Ovary (tissue), 10 donors: ENCODE measurements at places on chromosomes 5 and 9. TPM values are rescaled to one million over a fixed set of nuclear protein-coding genes. Genes with fewer than 3 reads are reported as not detected.

Gene TLR4
- total RNA-seq, result 4.1 TPM

Gene ENG
- 265 TPM for total RNA-seq

Gene NUP214
- 35.2 TPM for total RNA-seq

Gene SLC25A25
- 24.1 TPM for total RNA-seq

DNA sequence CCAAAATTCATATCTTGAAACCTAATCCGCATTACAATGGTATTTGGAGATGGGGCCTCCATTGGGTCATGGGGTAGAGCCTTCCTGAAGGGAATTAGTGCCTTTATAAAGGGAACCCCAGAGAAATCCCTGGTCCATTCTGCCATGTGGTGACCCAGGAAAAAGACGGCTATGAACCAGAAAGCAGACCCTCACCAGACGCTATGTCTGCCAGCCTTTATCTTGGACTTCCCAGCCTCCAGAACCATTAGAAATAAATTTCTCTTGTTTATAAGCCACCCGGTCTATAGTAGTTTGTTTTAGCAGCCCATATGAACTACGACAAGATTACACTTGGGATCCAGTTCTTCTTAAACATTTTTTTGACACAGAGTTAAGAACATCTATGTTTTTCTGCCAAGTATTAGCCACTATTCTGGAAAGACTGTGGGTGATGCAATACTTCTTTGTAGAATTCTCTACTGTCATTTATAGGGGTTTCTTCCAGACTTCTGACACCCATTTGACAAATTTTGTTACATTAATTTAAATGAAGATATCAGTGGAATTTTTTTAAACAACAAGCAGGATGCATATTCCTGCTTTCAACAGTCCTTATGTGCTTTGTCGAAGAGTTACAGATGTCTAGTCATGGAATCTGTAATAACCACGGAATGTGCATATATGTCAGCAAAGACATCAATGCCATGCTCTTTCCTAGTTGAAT is 572.4 kb downstream of the NR2F1-AS1 start:
- H3K36me3 ChIP-seq, result no peaks in the 10 kb centered on the region
- H3K27ac ChIP-seq, result no peak overlapping the region
- no peak overlapping the region for H3K4me3 ChIP-seq
- no peaks in the 10 kb centered on the region for H3K4me1 ChIP-seq
- DNase-seq, result no peak

DNA sequence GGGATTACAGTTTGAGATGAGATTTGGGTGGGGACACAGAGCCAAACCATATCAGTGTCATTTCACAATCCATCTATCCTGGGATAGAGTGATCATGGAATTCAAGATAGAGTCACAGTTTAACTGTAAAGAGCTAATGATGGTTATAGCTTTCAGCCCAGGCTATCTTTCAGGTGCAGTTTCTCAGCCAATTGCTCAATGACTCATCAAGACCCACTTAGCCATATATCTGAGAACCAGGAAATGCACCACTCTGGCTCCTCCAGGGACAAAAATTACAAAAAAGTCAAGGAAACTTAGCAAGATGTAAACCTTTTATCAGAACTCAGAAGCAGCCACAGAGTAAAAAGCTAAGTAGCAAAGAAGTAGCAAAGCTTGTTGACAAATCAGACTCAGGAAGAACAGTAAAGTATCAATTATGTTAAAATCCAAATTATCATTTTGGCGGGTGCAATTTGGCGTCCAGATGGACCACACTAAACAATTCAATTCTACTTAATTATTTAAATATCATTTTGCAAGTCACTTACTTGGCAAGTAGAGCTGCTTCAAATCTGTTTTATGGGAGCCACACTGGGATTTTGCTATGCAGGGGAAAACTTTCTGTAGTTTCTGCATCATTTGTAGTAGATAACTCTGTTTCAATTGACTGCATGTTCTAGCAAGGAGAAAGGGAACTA is 169.4 kb downstream of the TLE1 start:
- no peak overlapping the region for H3K27ac ChIP-seq
- no peaks in the 10 kb centered on the region for H3K36me3 ChIP-seq
- no peak overlapping the region for H3K4me3 ChIP-seq
- no peak for DNase-seq

GRCh38 chr5:111746791-111747190 is 10.2 kb downstream of the NREP start:
- no peak overlapping the region for H3K4me3 ChIP-seq
- no peak overlapping the region for H3K27ac ChIP-seq
- H3K36me3 ChIP-seq, result no peaks in the 10 kb centered on the region
- H3K4me1 ChIP-seq, result peaks cover 2% of the 10 kb centered on the region

GRCh38 chr5:136375920-136376319 is 10.6 kb upstream of the TRPC7 start:
- DNase-seq, result no peak
- no peak overlapping the region for H3K27ac ChIP-seq
- no peaks in the 10 kb centered on the region for H3K27me3 ChIP-seq

- H3K36me3 ChIP-seq, result no peaks in the 10 kb centered on the region
- no peak for DNase-seq
- peaks cover 5% of the 10 kb centered on the region for H3K4me1 ChIP-seq
- H3K27me3 ChIP-seq, result no peaks in the 10 kb centered on the region
- no peak overlapping the region for H3K4me3 ChIP-seq
Observed at GRCh38 chr9:120946259-120946658, 19.7 kb upstream of the TRAF1 start.

DNA sequence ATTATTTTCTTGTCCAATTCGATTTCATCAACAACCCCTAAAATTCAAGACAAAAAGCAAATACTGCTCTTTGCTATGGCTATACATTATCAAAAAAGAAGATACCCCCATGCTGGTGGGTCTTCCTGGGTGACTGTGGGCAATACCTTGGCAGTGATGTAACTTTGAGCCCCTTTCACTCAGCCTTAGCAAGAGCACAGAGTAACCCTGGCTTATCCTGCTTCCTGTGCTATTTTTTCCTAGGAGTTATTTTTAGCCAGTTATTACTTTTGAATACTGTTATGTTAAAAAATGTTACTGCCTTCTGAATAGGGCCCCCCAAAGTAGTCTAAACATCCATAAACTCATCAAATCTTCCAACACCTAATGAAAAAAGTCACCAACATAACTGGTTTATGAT is 145.6 kb upstream of the TSLP start:
- no peak overlapping the region for H3K4me3 ChIP-seq
- DNase-seq, result no peak
- no peaks in the 10 kb centered on the region for H3K27me3 ChIP-seq
- no peaks in the 10 kb centered on the region for H3K4me1 ChIP-seq

DNA sequence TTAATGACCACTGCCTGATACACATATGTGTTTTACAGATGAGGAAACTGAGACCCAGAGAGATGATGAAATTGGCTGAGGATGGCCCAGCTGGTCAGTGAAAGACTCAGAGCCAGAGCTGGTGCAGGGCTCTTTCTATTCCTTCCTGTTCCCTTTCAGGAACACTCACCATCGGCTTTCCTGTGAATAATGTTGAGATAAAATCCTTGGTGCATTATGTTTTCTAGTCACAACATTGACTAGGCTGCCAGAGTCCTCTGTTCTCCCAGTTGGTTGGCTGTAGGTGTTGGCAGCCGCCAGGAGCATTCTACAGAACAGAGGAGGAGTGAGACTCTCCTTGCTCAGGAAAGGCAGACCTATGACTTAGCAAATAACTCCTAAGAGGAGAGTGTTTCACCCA is 14.8 kb downstream of the TGFBI start:
- no peak overlapping the region for H3K4me3 ChIP-seq
- DNase-seq, result no peak
- no peaks in the 10 kb centered on the region for H3K36me3 ChIP-seq
- no peaks in the 10 kb centered on the region for H3K27me3 ChIP-seq
- H3K4me1 ChIP-seq, result no peaks in the 10 kb centered on the region

DNA sequence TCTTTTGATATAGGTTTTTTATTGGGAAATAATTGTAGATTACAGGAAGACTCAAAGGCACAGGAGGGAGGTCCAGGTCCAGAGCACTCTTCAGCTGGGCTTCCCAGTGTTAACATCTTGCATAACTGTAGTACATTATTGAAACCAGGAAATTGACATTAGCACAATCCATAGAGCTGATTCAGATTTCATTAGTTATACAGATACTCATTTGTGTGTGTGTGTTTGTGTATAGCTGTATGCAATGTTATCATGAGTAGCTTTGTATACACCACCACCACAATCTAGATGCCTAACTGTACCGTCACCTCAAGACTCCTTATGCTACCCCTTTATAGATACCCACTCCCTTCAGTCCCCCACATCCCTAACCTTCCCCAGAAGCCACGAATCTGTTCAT is 47.9 kb downstream of the SLC36A1 start:
- no peak overlapping the region for H3K4me3 ChIP-seq
- no peaks in the 10 kb centered on the region for H3K36me3 ChIP-seq
- no peak for DNase-seq
- H3K27me3 ChIP-seq, result no peaks in the 10 kb centered on the region
- no peak overlapping the region for H3K27ac ChIP-seq

DNA sequence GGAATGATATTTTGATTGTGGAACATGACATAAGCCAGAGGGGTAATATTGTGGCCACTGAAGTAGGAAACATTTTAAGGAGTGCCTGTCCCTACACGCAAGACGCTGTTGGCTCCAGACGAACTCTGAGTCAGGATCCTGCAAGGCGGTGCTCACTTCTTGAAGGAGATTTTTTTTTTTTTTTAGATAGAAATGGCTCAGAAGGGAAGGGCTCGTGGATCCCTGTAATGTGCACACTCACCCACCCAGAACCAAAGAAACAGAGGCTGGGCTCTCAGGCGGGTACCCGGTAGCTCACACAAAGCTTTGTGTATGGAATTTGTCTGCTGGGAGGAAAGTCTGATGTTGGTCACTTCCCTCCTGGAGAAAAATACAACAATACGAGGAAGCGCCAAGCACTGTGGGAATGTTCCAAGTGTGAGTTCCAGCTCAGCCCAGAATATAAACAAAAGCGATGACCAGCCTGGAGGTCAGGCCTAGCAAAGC is 25.7 kb downstream of the RAPGEF1 start:
- no peaks in the 10 kb centered on the region for H3K4me1 ChIP-seq
- H3K36me3 ChIP-seq, result no peaks in the 10 kb centered on the region
- no peak overlapping the region for H3K4me3 ChIP-seq
- peak; percentile 51 for DNase-seq

Gene GNA14
- 9.9 TPM for total RNA-seq

- H3K27ac ChIP-seq, result no peak overlapping the region
- H3K27me3 ChIP-seq, result no peaks in the 10 kb centered on the region
- H3K36me3 ChIP-seq, result no peaks in the 10 kb centered on the region
Observed at GRCh38 chr9:126689027-126689825, 75.5 kb downstream of the LMX1B start.

- no peak for DNase-seq
- H3K27ac ChIP-seq, result no peak overlapping the region
- no peaks in the 10 kb centered on the region for H3K27me3 ChIP-seq
- H3K4me1 ChIP-seq, result no peaks in the 10 kb centered on the region
- H3K4me3 ChIP-seq, result no peak overlapping the region
Observed at GRCh38 chr5:76269932-76270610, 133.0 kb upstream of the IQGAP2 start.

Gene HTR1A
- total RNA-seq, result 4.2 TPM

DNA sequence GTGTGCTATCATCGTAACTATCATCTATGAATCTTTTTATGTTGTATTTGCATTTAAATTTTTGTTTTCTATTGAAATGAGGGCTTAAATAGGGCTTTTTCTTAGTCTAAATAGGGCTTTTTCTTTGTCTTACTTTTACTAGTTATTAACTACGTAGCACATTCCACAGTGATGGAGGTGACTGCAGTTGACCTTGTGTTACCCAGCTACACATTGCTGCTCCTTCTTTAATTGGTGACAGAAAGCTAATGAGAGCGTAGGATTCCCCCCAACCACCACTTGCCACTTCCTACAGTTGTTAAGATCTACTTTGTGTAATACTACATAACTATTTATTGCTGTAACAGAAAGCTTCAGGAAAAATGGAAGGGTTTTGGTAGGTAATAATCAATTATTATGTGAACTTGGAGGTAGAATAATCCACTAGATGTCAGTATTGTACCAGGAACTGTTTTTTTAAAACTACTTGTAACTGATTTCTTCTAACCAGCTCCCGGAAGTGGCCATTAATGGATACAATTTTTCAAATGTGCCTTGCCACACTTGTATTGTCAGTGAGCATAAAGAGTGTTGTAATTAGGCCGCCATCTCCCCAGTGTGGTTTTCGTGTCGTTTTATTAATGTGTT is 18.0 kb downstream of the MTRR start:
- no peaks in the 10 kb centered on the region for H3K36me3 ChIP-seq
- no peaks in the 10 kb centered on the region for H3K4me1 ChIP-seq
- H3K27me3 ChIP-seq, result no peaks in the 10 kb centered on the region
- no peak overlapping the region for H3K27ac ChIP-seq
